ENCODE measurements at places on chromosomes 5 and 9.

- DNase-seq: no peak
Observed at GRCh38 chr5:62271370-62271769, 34.6 kb upstream of the KIF2A start.

DNA sequence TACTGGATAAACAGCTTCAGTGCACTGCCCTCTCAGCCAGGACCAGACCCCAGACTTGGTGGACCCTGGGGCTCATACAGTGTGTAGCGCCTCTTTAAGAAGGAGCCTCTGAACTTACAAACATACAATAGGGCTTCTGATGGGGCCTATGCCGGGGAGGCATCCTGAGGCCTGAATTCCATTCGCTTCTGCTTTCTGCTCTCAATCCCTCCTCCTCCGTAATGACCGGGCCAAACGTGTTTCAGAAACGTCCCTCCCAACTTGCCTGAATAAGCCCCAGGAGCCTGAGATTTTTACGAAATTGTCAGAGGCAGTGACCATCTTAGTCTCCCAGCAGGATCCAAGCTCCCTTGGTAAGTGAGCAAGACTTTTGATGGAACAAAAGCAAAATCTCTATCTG is 128.1 kb upstream of the BOD1 start:
- no peak for DNase-seq

DNA sequence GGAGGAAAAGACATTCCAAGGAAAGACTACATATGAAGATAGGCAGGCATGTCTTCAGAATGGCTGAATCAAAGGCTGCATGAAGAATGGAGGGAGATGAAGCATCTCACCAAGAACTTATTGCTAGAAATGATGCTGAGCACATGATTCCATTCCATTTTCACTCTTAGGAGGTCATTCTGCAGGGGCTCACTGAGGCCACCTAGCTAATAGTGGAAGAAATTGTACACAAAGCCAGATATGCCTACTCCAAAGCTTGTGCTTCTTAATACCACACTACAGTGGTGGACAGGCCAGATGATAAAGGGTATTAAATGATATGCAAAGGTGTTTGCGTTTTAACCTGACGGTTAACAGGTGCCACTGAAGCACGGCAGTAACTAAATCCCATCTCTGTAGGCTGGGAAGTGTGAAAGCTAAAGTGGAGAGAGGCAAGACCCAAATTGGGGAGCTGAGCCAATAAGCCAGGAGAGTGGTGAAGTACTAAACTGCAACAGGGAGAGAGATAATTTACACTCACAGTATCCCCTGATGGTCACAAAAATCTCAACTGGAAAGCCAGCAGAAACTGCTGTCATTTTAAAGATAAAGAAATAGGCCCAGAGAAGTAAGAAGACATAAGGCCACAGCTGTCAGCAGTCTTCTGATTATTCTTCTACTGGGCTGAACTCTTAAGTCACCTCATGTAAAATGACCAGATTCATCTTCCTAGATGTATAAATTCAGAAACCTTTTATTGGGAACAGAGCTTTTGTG is 14.6 kb downstream of the NDUFA8 start:
- no peak for DNase-seq

GRCh38 chr5:157197086-157197485 is 16.4 kb downstream of the ITK start:
- DNase-seq: no peak

- DNase-seq: peak; percentile 75
Observed at GRCh38 chr9:93133681-93134014, 403 bp downstream of the NINJ1 start.

Measured in ureter (tissue), 1 donor.